ENCODE measurements at places on chromosomes 3 and 15. TPM values are rescaled to one million over a fixed set of nuclear protein-coding genes. Genes with fewer than 3 reads are reported as not detected.

The SPATA12 gene
- not detected for total RNA-seq

The GREM1 gene
- total RNA-seq = 4.3 TPM

The RPUSD3 gene
- 71.5 TPM for total RNA-seq

The NEK10 gene
- total RNA-seq = 6.7 TPM

The KLHL6 gene
- not detected for total RNA-seq

The TF gene
- total RNA-seq = not detected

The IGSF10 gene
- total RNA-seq = 0.29 TPM

The CSPG5 gene
- not detected for total RNA-seq

The GRIP2 gene
- 0.35 TPM for total RNA-seq

The MED12L gene
- 0.29 TPM for total RNA-seq

The CPN2 gene
- total RNA-seq = not detected

Measured in myometrial cell (primary cell).